ENCODE measurements at places on chromosomes 7 and 10.

DNA sequence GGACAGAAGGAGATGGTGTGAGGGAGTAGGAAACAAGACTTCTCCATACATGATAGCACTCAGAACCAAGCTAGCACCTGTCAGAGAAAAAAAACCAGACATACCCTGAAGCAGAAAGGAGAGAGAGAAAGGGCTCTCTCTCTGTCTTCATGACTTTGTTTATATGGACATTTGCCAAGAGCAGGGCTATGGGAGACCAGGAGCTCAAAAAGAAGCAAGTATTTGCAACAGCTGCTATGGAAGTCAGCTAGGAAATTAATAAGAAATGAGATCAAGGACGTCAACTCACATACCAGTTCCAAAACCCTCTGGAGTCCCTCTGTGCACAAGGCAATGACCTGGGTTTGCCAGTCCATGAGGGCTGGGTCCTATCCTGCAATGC is 111.6 kb downstream of the SGMS1 start:
- DNase-seq, result no peak

GRCh38 chr10:125375210-125375609 is 214.8 kb upstream of the CTBP2 start:
- peak; percentile 43 for DNase-seq

GRCh38 chr10:69962746-69963135 is 89.9 kb upstream of the MACROH2A2 start:
- DNase-seq, result no peak

DNA sequence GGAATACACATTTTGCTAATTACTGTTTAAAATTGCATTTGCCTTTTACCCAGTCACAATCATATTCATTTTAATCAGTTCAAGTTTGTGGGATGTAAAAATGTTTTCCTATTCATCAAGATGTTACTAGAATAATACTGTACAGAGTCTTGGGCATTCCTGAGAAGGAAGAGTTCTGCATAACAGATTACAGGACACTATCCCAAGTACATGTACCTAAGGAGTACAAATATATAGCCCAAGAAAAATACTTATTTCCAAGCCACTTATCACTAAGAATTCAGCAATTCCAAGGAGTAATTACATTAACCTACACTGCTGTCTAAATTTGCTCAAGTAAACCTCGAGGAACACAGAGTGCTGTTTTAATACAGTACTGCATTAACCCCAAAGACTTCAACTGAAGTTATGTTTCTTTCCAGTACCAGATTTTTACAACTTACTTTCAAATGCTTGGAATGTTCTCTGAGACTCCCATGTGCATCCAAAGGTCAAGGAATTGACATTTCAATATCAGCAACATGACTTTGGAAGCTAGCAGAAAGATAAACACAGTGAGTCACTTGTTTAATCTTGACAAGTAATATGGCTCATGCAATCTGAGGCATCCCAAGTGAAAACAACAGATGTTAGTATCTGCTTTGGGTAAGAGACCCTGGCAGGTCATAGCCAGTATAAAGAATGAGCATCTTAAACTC is 125.4 kb upstream of the BET1 start:
- no peak for DNase-seq

GRCh38 chr7:24732646-24733413 is 24.4 kb downstream of the GSDME start:
- peak; percentile 63 for DNase-seq

DNA sequence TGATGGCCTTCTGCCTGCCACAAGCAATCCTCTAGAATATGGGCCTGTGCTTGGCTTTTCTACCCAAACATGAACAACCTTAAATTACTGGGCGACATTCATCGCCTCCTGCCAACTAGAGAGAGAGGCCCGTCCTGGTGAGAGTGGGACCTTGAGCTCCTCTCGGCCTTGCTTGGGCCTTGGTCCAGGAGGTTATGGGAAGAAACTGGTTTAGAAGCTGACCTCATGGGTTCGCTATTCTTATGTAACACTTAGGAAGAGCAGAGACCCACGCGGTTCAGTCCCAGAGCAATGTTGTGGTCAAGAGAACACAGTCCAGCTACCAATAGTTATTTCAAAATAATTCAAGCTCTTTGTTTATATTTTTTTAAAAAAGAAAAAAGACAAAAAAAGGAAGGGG is 176.3 kb upstream of the ZNF32 start:
- DNase-seq, result no peak

GRCh38 chr7:71507680-71508602 is 376.0 kb downstream of the GALNT17 start:
- DNase-seq, result no peak

DNA sequence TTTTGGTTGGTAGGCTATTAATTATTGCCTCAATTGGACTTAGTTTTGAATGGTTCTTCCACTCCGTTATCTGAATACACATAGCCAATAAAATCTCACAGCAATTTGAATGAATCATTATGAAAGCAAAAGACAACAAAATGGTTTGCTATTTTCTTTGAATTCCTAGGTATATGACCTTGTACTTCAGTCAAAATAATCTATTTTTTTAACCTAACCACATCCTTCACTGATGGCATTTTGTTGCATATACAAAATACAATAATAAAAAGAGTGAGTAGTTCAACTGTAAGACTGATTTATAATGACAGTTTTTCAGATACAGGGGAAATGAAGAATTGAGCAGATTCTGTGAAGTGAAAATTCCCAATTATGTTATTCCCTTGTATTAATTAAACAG is 433.1 kb downstream of the HTR7 start:
- no peak for DNase-seq

DNA sequence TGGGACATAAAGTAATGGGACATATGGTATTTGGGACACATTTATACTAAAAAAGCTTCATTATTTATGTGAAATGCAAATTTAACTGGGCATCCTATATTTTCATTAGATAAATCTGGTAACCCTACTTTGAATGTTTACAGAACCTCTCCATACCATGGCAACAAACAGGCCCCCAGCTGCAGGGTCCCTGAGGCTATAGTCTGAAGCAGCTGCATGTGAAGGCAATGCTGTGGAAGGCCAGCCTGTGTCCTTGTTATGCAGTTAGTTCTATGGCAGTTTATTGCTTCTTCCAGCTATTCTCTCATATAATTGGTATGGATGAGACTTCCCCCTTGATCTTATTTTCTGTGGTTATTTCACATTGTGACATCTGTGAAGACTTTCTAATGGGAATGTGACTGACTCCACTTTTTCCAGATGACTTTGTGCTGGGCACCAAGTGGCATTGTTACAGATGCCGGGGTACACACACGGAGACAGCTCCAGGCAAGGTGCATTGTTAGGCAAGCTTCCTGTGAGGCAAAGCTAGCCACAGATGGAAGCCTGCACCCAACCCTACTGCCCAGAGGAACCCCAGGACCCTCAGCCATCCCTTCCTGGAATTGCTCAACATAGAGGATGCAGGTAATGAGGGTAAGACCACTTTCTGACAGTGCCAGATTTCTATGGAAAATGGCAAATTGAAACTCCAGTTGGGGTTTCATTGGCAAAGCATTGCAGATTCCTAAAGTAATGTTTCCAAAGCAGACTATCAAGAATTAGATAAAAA is 49.5 kb upstream of the ADAM12 start:
- DNase-seq, result no peak

DNA sequence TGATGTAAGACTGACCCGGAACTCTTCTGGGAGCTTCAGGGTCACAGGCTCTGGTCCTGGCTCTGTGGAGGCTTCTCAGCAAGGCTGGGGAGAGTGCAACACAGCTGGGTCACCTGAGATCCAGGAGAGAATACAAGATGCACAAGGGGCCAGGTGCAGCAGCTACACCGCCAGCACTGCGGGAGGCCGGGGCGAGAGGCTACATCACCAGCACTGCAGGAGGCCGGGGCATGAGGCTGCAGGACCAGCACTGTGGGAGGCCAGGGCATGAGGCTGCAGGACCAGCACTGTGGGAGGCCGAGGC is 44.3 kb downstream of the PDGFA start:
- DNase-seq, result no peak

DNA sequence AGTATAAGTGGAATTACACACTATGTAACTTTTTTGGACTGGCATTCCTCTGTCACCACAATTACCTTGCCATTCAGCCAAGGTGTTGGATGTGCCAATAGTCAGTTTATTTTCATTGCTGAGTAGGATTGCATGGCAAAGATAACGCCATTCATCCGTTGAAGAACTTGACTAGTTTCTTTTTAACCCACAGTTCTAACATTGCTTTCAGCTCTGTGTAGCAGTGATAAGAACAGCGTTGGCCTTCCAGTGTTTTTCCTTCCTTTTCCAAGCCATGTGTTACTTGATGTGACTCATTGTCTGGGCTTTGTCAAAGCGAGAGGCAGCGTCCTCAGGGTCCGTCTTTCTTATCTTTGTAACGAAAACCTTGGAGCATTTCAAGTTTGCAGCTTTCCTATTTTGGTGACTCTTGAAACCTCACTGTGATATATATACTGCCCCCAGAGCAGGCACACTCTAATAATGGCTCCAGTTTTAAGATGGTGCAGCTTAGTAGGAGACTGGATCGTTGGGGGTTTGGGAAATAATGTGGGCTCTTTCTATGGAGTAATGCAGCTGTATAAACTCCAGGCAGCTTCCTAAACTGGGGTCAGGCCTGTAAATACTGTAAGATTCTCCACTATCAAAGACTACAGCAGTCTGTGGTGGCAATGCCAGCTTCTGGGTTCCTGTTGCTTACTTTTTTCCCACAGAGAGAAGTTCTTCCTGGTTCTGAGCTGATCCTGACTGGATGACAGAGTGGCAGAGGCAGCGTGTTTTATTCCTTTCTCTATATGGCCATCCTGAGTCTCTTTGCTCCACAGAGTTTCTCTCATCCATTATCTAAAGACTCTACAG is 41.7 kb downstream of the AKR1E2 start:
- DNase-seq, result no peak

- no peak for DNase-seq
Observed at GRCh38 chr7:112882022-112882421, 91.8 kb upstream of the TMEM168 start.

- DNase-seq, result no peak
Observed at GRCh38 chr7:42858570-42858969, 53.3 kb downstream of the C7orf25 start.

- DNase-seq, result no peak
Observed at GRCh38 chr10:4647109-4647785, 178.8 kb upstream of the AKR1E2 start.

- no peak for DNase-seq
Observed at GRCh38 chr10:28403090-28403489, 100.2 kb upstream of the MPP7 start.

DNA sequence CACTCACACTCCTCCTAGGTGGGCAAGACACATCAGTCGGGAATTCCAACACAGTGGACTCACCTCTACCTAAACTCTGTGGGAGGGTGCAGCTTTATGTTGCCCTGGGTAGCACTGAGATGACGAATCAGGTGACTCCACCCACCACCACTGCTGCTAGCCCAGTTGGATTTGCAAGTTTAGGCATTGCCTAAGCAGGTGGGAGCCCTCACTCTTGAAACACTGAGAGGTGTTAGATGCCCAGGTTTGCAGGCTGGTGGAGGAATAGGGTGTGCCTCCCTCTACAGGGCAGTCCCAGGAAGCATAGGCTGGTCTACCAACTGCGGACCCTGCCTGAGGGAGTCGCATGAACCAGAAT is 708.9 kb downstream of the POM121L12 start:
- no peak for DNase-seq

DNA sequence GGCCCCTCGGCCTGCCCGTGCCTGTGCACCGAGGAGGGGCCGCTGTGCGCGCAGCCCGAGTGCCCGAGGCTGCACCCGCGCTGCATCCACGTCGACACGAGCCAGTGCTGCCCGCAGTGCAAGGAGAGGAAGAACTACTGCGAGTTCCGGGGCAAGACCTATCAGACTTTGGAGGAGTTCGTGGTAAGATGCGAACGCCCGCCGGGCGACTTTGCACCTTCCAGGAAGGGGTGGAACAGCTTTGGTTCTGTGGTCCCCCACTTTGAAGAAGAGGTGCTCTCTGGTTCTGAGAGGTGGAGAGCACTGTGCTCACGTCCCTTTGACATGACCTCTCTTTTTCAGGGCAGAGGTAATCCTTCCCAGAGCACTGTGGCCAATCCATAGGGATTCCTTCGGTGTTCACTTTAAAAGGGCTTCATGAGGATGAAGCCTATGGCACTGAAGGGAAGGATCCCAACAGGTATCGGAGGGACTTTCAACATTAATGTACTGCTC is 2.6 kb downstream of the VWC2 start:
- DNase-seq, result no peak

DNA sequence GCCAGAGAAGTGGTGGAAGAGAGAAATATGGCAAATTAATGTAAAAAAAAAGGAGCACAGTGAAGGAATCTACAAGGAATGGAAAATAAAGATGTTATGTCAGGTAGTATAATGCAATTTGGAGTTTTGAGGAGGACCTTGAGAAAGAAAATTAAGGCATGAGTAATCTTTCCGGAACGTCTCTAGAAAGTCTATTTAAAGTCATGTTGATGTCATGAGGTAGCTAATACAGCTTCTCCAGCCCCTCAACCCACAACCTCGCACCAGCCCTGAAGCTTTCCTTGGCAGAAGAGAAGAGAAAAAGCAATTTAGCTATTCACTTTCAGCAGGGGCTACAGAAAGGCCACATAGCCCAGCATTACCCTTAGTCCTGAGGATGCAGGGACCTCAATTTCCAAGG is 22.5 kb downstream of the TRDMT1 start:
- DNase-seq, result no peak

DNA sequence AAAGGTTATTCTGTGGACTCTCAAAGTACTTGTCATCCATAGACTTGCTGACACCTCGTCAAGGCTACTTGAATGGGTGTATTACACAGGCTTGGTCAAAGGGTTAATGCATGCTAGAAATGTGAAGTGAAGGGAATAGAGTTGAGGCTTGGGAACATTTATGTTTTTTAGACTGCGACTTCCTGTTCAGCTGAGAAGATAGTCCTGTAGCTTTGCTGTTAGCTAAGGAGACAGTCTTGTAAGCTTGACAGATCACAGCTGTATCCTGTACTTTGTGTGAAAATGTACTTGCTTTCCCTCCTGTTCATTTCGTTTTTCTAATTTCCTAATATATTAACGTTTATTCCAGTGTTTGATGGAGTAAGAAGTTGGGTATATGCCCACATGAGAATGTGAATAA is 52.1 kb downstream of the ADD3 start:
- no peak for DNase-seq
